Fibroblast of villous mesenchyme (primary cell): ENCODE measurements at places on chromosomes 7 and 10. TPM values are rescaled to one million over a fixed set of nuclear protein-coding genes. Genes with fewer than 3 reads are reported as not detected.

DNA sequence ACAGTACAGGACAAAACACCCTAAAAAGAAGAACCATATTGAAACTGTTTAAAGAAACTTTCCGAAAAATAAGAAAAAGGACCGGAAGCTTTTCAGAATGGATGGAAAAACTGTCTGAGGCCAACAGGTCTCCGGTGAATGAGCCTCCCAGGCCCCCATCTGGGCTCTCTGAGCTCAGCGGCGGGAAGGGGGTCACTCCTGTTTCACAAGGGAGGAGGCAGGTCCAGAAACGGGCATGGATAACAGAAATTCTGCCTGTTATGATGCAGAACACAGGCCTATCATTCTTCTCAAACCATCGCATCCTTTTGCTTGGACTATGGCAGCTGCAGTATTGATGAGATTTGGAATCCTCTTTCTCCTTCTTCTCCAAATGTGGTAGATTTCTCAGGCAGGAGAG lies 58.9 kb upstream of the SHH start:
- no peak for DNase-seq

DNA sequence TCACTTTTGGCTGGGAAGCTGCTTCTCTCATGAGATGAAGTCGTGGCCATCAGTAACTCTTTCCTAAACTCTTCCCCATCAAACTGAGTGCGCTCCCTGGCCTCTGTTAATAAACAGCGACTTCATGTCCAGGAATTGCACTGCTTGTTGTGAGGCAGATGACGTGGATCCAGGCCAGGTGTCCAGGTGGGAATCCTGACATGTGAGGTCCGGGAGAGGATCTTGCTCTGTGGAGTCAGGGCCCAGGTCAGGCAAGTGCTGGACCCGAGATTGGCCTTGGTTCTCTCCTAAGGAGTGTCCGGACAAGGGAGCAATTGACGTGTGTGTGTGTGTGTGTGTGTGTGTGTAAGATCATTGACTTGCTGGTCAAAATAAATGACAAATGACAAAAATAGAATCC lies 362.7 kb downstream of the GLRX3 start:
- DNase-seq = no peak

DNA sequence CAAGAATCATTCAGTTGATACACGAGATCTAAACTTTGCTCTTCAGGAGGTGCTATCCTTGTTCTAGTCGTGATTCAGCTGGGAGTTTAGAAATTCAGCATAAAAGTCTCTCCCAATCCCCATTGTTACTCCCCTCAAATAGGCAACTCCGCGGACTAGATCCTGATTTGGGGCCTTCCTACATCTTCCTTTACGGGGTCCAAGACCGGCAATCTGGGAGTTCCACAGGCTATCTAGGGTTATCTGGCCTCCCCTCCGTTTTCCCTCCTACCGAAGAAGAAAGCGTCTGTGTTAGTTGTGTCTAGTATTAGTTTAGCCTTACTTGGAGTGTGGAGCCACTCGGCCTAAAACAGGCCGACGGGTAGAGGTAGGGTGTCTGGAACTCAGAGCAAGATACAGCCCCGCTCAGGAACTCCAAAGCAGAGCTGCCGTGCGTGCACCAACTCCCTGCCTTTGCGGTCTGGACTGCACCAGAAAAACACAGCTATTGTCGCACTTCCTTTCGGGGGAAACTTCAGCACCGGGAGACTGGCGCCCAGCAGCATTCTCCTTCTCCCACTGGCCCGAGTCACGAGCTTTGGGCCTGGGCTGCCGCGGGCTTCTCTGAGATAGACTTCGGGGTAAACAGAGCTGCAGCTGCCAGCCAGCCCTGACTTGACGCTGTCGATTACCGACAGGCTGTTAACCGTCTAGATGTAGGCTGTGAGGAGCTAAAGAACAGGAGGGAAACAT lies 1.5 kb upstream of the DLX5 start:
- DNase-seq = no peak

GRCh38 chr10:4033341-4033896 lies 248.4 kb upstream of the KLF6 start:
- DNase-seq = peak; percentile 41

CDHR3 gene
- 9.1 and 9.7 TPM in 2 replicates for total RNA-seq

PTTG1IP2 gene
- not detected in 2 replicates for total RNA-seq

DNA sequence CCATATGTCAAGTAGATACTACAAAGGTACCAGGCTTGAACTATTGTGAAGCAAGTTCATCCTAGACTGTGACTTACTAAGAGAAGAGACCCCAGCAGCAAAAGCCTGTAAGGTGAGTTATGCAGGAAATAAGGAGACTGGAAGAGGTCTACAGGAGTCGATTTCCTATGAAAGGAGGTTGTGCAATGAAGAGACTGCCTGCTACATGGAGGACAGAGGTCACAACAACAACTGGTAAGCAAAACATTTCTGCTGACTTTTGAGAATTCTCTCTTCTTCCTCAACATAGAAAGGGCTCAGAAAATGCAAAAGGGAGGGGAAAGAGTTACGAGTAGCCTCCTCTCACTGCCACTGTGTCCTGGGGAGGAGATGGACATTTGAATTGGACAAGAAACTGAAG lies 42.4 kb downstream of the PDK4 start:
- DNase-seq = peak; percentile 61

HTRA1 gene
- 88.9 and 160 TPM in 2 replicates for total RNA-seq
